ENCODE measurements at places on chromosomes 12 and 14.

DNA sequence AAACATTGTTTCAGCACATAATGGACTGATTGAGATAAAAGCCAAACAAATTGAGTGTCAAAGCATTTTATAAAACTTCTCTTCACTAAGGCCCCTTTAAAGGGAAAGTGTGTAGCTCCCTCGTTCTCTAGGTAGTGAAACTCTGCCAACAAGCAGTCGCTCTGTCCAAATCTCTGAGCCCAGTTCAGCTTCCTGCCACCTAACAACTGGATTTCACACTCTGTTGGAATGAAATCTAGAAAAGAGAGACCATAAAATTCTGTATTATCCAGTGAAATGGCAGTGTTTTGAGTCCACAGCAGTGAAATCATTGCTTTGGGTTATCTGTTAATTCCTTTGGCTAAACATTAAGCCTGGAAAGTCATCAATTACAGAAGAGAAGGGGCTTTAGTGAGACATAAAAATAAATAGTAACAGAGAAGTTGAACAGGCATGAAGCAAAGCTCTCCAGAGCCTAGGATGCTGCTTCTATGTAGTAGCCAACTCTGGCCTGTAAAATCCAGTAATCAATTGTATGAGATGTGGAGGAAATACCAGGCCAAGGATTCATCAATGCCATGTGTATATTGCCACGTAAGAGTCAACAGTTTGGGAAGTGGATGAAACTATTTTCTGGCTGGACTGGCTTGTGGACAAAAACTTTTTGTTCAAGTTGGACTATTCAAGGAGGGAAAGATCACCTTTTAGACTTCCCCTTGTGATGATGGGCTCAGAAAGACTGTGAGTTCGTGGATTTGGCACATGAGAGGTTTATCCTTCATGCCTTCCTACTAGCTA, 122.5 kb downstream of the WIF1 start:
- no peak for DNase-seq

DNA sequence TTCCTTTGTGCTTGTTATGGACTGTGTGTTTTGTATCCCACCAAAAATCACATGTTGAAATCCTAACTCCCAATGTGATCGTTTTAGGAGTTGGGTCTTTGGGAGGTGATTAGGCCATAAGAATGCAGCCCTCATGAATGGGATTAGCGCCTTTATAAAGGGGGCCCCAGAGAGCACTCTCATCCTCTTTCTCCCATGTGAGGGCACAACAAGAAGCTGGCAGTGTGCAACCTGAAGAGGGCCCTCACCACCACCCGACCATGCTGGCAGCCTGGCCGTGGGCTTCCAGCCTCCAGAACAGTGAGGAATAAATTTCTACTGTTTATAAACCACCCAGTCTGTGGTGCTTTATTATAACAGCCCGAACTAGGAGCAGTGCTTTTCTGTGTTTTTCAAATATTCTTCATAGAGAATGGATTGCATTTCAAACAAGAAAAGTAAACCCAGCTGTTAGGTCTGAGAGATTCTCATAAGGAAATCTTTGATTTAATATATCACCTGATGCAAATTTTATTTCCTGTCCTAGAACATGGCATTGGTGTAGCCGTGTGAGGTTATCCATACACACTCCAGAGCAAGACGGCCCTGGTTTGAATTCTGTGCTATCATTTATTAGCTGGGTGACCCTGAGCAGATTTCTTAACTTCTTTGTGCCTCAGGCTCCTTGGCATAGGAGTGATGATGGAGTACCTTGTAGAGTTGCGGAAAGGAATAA, 27.8 kb downstream of the HSPB8 start:
- no peak for DNase-seq

- DNase-seq: no peak
Observed at GRCh38 chr12:57833672-57834071, 12.9 kb downstream of the CTDSP2 start.

GRCh38 chr12:55715833-55716581, at the start of gene BLOC1S1:
BLOC1S1 (plus strand) TSS chr12:55716046; CDS start chr12:55716052, 6 bp downstream.
- peak; percentile 95 for DNase-seq

GRCh38 chr14:43778570-43778936, 728.5 kb downstream of the FSCB start:
- DNase-seq: no peak

- no peak for DNase-seq
Observed at GRCh38 chr12:57242691-57243454, 8.1 kb downstream of the STAC3 start.

DNA sequence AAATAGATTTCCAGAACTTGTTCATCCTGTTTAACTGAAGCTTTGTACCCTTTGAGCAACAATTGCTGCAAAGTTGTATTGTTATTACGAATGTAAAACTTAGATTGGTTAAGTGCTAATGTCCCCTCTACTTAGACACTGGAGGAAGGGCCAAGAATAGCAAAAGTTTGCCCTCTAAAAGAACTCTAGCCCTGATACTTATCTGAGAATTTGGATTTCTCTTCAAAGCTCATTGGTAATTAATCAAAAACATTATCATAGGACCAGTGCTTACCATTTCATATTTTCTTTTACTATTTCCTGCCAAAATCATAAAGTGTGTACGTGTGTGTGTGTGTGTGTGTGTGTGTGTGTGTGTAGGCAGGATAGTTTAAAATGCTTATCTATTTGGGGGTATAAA, 58.2 kb downstream of the LMNTD1 start:
- no peak for DNase-seq

DNA sequence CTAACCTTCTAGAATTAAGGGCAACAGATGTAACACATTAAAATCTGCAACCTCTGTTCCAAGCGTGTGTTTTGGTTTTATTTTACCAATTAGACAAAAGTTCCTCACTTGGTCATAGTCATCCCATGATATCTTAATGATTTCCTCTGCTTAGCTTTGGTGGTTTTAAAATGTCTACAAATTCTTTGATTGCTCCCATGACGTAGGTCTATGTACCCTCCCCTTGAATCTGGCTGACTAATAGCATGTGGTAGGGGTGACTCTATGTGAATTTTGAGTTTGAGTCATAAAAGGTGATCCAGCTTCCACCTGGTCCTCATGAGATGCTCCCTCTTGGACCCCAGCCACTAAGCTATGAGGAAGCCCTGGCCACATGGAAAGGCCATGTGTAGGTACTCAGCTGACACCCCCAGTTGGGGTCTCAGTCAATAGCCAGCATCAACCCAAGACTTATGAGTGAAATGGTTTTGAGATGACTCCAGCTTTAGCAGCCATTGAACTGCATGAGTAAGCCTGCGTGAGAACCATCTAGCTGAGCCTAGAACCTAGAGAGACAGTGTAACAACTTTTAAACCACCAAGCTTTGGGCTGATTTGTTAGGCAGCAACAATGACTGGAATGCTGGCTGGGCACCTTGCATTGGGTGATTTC, 247.1 kb downstream of the MSRB3 start:
- no peak for DNase-seq

GRCh38 chr12:104701756-104702155, 245.0 kb downstream of the CHST11 start:
- DNase-seq: no peak

GRCh38 chr12:85690146-85690545, 146.1 kb downstream of the RASSF9 start:
- DNase-seq: no peak

GRCh38 chr12:111034886-111035577, 114.7 kb upstream of the MYL2 start:
- DNase-seq: no peak

DNA sequence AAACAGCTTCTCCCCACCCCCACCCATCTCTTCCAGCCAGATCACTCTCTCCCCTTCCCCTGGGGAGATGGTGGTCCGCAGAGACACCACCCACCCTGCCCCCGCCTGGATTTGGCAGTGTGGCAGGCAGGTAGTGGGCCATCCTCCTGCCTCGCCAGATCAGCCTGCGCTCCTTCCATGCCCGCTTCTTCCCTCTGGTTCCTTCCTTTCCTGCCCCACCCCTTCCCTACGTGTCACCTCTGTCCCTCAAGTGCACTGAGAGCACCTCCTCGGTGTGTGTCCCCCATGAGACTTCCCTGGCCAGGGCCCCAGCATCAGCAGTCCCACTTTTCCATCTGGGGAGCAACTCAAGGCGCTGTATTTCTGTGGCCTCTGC, 632 bp downstream of the NYNRIN start:
- DNase-seq: no peak

- DNase-seq: no peak
Observed at GRCh38 chr12:8996682-8997405, 7.5 kb downstream of the KLRG1 start.

All from vagina (tissue), 2 donors.